Stimulated activated CD4-positive, alpha-beta T cell treated with anti-CD3 and anti-CD28 coated beads, TNF-alpha, amount 100 ng/mL, for 4 hours (primary cell): ENCODE measurements at places on chromosomes 7 and 10.
A peak's percentile ranks its signal among the peaks of the same experiment; 100 is the strongest.

GRCh38 chr10:77498210-77498609 lies 139.4 kb downstream of the KCNMA1 start:
- no peak for DNase-seq

DNA sequence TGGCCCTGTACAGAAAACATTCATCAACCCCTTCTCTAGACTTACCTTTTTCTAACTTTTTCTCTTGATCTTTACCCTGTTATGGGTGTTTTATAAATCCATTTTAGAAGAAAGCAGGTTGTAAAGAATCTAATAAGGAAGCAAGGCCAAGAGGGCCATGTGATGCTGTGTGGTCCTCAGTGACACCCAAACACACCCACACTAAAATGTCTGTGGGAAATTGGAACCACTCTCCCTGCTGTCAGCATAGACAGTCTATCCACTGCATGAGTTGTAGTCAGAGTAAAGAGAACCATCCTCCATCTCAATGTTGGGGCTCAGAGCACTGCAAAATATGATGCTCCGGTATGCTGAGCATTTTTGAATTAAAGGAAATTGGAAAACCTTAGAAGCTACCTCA lies 235.5 kb downstream of the SKIDA1 start:
- DNase-seq, result no peak

GRCh38 chr7:33821970-33822369 lies 83.4 kb upstream of the BMPER start:
- no peak for DNase-seq

GRCh38 chr7:15751191-15751701 lies 64.8 kb upstream of the MEOX2 start:
- DNase-seq, result no peak

- DNase-seq, result no peak
Observed at GRCh38 chr7:2198760-2199159, 34.0 kb downstream of the MAD1L1 start.

DNA sequence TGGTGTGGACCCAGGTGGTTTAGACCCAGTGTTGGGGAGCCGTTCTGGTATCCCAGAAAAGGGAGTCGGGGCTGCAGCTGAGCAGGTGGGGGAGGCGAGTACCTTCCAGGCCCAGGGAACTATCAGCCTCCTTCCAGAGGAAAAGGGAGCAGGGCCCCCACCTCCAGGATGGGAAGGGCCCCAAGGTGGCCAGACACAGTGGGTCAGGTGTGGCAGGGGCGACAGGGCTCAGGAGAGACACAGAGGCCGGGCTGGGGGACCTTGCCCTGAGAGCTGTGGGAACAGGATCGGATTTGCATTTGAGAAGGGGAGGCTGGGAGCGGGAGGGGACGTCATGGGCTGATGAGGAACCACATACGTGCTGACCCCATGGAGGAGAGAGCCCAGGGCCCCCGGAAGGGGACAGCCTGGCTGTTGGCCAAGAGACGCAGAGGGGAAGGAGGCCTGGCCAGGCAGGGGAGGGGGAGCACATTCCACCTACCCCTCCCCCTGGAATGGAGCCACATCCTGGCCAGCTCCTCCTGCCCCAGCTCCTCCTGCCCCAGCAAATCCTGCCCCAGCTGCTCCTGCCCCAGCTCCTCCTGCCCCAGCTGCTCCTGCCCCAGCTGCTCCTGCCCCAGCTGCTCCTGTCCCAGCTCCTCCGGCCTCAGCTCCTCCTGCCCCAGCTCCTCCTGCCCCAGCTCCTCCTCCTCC lies 9.7 kb upstream of the TTYH3 start:
- no peak for DNase-seq

DNA sequence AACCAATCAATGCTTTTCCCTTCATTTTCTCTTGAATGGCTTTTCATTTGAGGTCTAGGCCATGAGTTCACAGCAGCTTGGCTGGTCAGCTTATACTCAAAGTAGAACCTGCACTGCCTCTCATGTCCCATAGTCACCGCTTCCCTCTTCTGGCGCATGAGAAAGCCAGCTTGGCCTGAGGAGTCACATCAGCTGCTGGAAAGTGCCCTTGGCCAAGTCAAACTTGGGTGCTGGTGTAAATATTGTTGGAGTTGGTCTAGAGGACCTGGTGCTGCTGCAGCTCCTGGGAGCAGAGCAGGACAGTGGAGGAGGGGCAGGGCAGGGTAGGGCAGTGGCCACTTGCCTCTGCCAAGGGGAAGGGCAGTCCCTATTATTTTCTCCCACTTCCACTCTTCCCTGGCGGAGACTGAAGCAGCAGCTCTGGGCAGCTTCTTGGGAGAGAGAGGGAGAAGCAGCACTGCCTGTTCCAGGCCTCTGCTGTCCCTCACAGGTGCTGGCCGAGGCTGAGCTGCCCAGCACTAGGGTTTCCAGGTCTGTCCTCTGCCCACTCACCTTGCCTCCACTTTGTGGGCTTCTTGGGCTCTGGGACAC lies 12.8 kb downstream of the UBE2D4 start:
- DNase-seq, result no peak

GRCh38 chr10:4154191-4154715 lies 369.2 kb upstream of the KLF6 start:
- no peak for DNase-seq

- no peak for DNase-seq
Observed at GRCh38 chr7:80134536-80135308, at the start of gene GNAI1. TSS of gene GNAI1 (plus strand) at chr7:80134831. CDS start at chr7:80135161, 330 bp downstream.

DNA sequence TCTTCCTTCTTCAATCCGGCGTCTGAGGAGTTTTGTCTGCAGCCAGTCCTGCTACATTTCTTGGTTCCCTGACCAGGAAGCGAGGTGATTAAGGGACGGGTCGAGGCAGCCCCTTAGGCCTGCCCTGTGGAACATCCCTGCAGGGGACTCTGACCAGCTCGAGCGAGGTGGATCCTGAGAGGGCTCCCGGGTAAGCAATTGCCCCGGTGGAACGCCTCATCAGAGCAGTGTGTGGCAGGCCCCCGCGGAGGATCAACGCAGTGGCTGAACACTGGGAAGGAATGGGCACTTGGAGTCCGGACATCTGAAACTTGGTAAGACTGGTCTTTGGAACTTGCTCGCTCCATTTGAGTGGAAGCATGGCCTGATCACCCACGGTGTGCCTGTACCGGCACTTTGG lies 121.0 kb downstream of the CUL2 start:
- DNase-seq, result no peak

- DNase-seq, result no peak
Observed at GRCh38 chr10:36280321-36280741, 638.2 kb upstream of the FZD8 start.

- no peak for DNase-seq
Observed at GRCh38 chr7:29647020-29647654, 83.5 kb downstream of the PRR15 start.

DNA sequence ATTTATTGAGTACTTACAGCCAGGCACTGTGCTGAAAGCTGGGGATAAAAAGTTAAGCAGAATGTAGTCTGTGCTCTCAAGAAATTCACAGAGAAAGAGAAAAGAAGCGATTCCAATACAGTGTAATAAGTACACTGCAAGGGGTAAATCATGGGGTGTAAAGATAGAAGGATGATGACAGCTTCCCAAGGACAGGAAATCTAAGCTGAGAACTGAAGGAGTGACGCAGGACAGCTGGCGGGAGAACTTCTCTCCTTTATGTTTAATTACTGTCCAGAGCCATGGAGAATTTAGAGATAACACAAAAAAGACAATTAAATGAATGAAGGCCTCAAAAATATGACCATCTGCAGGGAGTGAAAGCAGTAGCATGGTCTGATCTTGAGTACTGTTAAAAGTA lies 34.8 kb downstream of the C7orf33 start:
- DNase-seq, result no peak

- no peak for DNase-seq
Observed at GRCh38 chr10:78130966-78131710, 97.5 kb downstream of the RPS24 start.

DNA sequence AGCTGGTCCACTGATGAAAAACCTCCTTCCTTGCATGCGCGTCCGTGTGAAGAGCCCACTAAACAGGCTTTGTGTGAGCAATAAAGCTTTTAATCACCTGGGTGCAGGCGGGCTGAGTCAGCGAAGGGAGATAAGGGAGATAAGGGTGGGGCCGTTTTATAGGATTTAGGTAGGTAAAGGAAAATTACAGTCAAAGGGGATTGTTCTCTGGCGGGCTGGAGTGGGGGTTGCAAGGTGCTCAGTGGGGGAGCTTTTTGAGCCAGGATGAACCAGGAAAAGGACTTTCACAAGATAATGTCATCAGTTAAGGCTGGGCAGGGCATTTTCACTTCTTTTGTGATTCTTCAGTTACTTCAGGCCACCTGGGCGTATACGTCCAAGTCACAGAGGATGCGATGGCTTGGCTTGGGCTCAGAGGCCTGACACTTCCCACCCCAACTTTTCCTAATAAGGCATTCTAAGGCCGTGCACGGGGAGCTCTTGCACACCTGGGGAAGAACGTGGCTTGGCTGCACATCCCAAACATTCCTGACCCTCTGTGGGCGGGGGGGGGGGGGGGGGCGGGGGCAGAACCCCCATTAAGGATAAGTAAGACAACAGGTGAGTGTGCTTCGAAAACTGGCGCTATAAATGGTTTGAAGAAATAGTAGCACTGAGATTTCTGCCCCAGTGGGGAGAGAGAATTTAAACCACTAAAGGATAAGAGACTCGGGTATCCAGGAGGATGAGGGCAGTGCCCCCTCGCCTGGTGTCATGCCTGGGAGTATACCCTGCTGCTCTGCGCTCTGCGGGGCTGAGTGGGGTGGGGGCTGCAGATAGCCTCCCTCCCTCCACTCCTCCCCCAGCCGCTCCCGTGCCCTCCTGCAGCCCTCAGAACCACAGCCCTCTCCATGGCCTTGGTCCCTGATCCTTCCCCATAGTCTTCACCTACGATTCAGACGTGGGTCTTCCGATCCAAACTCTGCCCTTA lies 217.6 kb downstream of the MLLT10 start:
- no peak for DNase-seq

DNA sequence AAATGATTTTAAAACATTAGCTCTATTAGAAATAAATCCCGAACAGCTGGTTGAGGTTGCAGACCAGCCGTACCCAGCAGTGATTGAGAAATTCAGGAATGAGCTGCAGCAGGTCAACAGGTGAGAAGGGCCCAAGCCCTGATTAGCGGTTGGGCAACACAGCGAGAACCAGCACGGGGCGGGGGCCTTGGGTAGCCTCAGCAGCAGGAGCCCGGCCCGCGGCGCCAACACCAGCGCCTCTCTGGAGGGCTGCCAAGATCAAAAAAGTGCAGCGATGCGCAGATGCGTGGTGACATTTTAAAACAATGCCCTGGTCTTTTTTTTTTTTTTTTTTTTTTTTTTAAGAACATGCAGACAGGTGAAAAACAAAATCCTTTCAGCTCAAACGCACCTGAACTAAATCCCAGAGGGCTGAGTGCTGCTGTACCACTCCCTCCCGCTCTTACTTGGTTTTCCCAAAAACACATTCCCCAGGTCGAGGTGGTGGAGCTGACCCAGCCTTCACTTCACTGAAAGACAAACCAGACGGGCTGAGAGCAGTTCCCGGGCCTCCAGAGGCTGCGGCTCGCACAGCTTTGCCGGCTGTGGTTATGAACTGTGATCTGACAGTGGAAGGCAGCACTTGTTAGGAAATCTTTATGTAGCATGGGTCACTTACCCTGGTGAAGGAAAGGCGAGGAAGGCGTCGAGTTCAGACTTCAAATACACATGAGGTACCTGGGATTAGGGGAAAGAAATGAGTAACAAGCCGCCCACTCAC lies 579.4 kb downstream of the SDK1 start:
- no peak for DNase-seq

DNA sequence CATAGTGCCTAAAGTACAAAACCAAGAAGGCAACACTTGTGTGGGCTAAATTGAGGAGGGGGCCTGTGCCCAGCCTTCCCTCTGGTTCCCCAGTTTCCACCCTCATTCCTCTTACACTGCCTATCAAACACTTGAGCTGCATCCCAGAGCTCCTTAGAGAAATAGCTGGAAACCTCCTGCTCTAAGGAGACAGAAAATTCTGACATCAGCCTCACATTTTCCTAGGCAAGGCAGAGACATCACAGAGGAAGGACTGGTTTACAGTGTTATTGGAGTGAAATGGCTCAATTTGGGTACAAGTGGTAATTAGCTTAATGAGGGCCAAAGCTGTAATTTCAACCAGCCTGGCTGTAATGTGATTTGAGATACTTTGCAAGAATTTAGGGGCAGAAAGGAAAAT lies 192.3 kb upstream of the AOAH start:
- DNase-seq, result no peak

DNA sequence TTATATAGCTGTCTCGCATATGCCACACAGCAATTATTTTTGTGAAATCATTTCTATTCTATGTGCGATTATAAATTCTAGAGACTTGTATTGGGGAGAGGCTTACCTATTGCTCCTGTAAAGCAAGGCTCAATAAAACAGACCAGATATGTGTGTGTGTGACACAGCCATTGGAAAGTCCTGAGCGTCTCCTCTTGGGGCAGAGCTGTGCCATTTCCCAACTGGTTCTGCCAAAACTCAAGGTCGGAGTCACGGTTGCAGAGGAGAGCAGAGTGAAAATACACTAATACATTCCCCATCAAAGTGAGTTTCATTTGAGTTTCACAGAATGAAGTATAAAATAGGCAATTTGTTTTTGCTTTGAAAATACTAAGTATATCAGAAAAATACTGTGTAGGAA lies 567.4 kb upstream of the FZD8 start:
- DNase-seq, result no peak

GRCh38 chr7:83791737-83792136 lies 142.8 kb upstream of the SEMA3E start:
- DNase-seq, result no peak

- peak; percentile 33 for DNase-seq
Observed at GRCh38 chr7:2477447-2478398, 1.5 kb upstream of the GRIFIN start.

- DNase-seq, result no peak
Observed at GRCh38 chr10:680745-681144, 8.7 kb downstream of the DIP2C start.

GRCh38 chr10:28382525-28383269 lies 79.8 kb upstream of the MPP7 start:
- DNase-seq, result no peak

- no peak for DNase-seq
Observed at GRCh38 chr7:16978358-16979244, 96.8 kb upstream of the AGR3 start.

- no peak for DNase-seq
Observed at GRCh38 chr10:44960482-44961229, 1.1 kb downstream of the RASSF4 start.

GRCh38 chr7:106862317-106863089 lies 2.6 kb upstream of the PIK3CG start:
- no peak for DNase-seq

DNA sequence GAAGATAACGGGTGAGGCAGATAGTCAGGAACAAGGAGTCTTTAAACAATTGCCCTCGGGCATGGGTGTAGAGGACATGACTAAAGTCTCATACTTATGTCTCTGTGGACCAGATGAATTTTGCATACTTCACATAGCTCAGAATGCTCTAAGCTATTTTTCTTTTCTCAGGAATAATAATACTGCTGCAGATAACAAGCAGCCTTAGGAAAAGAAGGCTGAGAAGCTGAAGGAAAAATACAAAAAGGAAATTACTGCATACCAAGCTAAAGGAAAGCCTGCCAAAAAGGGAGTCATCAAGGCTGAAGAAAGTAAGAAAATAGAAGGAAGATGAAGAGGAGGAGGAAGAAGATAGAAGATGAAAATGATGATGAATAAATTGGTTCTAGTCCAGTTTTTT lies 13.4 kb upstream of the ERCC6 start:
- no peak for DNase-seq

- DNase-seq, result no peak
Observed at GRCh38 chr10:43959364-43960134, 310.9 kb upstream of the ZNF32 start.

GRCh38 chr7:139960157-139960556 lies 102.6 kb downstream of the PARP12 start:
- no peak for DNase-seq

GRCh38 chr7:127629268-127629854 lies 11.4 kb upstream of the PAX4 start:
- DNase-seq, result no peak
